Stimulated activated CD8-positive, alpha-beta memory T cell treated with anti-CD3 and anti-CD28 coated beads, Interleukin-7, amount 100 ng/mL, for 48 hours (primary cell): ENCODE measurements at places on chromosomes 3 and 15.

DNA sequence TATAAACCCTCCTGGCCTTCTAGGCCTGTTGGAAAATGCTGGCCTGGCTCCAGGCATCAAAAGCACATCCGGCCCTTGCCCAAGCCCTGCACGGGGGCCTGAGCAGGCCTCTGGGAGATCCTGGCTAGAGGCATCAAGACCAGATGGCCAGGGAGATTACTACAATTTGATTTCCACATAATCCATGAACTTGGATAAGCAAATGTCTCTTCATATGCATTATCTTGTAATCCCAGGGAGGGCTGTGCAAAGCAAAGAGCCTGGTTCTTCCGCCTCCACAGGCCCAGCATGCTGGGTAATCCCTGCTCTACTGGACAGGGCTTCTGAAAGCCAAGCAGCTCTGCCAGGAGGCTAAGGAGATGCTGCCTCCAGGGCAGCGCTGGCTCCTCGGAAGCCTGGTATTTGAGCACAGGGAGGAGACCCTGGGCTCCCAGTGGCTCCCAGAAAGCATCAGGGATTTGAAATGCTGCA, 18.2 kb downstream of the MRPL46 start:
- no peak for DNase-seq

- no peak for DNase-seq
Measured at GRCh38 chr15:69502470-69503045, 49.9 kb downstream of the RPLP1 start.

GRCh38 chr3:44506961-44507360, 29.5 kb upstream of the ZNF445 start:
- DNase-seq: no peak

DNA sequence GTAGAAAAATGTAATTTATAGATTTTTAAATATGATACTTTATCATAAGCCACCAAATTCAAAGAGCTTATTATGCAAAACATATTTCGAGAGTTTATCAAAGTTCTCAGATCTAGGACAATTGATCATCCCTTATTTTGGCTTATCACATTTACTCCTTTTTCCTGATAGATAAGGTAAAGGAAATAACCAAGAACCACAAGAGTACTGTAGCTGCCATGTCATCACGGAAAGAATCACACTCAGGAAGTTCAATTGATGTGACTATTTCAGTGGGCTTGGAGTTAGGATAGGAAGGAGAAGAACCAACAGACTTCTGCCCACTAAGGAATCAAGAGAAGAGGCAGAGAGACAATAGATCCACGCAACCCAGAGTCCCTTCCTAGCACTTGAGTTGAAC, 142.7 kb upstream of the TMCO5A start:
- no peak for DNase-seq

- no peak for DNase-seq
Measured at GRCh38 chr3:5317557-5317956, 130.1 kb downstream of the EDEM1 start.

DNA sequence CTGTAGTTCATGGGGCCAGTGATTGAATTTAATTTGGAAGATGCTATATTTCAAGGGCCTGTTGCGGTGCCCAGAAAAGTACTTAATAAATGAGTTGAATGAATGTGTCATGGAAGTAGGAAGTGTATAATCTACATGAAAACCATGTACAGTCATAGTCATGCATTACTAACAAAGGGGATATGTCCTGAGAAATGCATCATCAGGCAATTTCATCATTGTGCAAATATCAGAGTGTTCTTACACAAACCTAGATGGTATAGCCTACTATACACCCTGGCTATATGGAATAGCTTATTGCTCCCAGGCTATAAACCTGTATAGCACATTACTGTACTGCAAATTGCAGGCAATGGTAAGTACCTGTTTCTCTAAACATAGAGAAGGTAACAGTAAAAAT, 10.7 kb upstream of the MYO5C start:
- no peak for DNase-seq

- DNase-seq: no peak
Measured at GRCh38 chr3:156368189-156368588, 186.7 kb downstream of the SSR3 start.

GRCh38 chr15:78301828-78302227, 2.4 kb upstream of the SKIC8 start:
- no peak for DNase-seq

DNA sequence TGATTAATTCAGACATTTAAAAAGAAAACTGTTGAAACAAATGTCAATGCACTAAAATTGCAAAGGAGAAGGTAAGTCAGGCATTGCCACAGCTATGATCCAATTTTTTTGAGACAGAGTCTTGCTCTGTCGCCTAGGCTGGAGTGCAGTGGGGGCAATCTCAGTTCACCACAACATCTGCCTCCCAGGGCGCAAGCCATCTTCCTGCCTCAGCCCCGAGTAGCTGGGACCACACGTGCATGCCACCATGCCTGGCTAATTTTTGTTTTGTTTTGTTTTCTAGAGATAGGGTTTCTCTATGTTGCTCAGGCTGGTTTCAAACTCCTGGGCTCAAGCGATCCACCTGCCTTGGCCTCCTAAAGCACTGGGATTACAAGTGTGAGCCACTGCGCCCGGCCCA, 117.6 kb downstream of the FMN1 start:
- DNase-seq: no peak

DNA sequence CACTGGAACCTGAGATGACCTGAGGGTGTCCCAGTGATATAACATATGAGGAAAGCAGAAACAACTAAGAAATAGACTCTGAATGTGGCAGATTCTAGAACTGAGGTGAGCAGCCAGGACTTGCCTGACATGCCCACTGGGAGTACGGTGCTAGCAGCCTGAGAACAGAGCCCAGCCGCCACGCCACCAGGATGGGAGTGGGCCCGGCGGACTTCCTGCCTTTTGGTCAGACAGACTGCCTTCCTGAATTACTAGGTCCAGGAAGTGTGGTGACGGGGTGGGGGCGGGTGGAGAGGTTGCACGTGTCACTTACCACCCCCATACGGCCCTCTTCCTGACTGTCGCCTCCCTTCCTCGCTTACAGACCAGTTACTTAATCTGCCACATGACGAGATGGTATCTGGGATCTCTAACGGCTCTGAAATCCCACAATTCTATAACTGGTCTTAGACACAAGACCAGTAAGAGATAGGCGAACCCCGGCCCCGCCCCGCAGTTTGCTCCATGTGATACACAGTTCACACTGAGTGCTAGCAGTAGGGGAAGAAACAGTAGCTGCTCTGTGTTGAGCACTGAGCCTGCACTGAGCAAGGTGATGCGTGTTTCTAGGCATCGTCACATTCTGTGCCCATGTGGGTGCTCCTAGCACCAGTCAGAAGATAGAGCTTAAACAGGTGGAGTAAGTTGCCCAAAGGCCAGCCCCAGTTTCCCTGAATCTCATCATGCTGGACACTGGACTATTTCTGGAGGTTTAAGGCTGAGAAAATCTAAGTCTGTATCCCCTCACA, 95.7 kb downstream of the CPN2 start:
- DNase-seq: peak; percentile 16

GRCh38 chr3:192727032-192727847, at the start of gene FGF12:
FGF12 (minus strand) TSS chr3:192727541.
- DNase-seq: no peak

DNA sequence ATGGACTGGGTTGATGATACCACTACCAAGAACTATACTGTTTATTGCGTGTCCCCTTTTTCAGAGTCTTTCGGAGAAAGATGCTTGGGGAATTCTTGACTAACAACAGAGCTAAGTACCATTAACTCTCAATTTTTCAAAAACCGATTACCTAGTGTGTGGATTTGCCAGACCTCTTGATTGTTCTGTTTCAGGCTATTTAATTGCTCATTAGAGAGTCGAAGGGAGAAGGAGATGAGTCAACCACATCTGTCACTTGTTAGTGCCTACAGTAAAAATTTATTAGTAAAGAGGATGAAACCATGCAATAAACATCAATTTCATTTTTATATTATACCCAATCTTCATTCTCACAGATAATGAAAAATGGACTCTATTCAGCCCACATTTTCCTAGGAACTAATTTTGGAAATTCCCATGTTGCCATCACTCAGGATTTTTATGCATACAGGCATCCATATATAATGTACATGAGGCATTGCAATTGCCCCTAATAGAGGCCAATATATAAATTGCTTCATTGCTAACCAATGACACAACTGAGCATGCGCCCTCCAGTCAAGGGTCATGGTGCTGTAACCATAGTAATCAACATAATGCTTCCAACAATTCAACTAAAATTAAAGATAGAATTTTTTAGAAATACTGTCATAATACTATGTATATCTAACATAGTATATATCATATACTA, 541.7 kb downstream of the TBL1XR1 start:
- no peak for DNase-seq

DNA sequence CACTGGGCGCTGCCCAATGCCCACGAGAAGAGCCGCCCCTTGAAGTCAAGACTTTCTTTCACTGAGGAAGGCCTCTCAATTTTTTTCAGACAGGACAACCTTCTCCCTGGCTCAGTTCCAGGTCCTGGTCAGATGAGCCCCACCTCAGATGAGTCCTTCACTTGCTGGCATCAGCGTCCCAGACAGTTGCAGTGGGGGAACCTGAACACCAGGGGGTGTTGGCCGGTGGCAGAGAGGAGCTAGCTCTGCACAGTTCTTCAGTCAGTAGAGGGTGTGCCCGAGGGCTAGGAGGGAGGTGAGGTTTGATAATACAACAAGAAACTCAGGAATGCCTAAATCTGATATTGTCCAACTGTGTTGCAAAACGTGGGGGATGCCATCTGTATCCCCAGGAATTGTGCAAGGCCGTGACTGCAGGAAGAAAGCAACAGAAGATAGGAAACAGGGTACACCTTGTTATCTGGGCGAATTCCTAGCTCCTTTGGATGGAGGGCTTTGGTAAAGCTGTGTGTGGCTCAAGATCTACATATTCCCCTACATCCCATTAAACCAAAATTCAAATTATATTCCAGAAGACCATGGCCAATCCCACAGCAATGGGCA, 34.3 kb downstream of the CCR3 start:
- DNase-seq: peak; percentile 49

DNA sequence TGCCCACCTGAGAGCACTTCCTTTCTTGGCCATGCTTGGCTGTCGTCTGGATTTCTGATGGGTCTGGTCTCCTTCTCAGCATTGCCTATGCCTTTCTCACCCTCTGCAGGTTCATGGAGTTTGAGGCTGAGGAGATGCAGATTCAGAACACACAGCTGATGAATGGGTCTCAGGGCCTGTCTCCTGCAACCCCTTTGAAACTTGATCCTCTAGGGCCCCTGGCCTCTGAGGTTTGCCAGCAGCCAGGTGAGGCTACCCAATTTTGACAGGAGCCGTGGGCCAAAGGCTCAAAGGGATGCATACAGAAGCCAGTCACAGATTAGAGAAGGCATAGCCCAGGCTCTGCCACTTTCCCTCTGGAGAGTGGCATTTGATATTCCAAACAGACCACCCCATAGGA, 10.5 kb downstream of the NUTM1 start:
- no peak for DNase-seq

- DNase-seq: no peak
Measured at GRCh38 chr3:187102073-187102634, 37.1 kb downstream of the RPL39L start.

DNA sequence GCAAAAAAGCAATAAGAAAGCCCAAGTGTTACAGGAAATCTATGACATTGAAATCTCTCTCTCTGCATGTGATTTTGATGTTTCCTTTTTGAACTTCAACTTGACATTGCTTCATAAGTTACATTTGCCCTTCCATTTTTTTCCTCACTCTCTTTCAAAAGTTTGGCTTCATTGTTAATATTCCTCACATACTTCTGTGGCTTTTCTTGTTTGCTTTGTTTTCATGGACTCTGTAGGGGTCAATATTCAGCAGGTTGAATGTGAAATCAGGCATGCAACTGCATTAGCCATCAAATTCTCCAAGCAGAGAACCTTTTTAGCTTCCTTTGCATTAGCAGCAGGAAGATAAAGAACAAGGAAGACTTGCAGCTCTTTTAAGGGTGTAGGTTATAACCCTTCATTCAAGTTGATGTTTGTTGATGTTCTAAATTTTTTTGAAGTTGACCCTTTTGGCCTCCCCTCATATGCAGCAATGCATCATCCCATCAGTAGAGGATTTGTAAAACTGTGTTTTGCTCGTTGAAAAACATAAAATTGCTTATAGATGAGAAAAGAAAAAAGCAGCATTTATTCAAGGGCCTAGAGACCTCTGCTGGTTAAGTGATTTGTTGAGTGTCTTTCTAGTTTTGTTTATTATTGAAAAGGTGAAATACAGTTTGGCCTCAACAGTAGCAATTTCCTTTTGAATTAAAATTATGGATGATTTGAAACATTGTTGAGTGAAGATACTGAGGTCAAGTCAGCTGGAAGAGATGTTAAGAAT, 211.4 kb downstream of the IL5RA start:
- no peak for DNase-seq

DNA sequence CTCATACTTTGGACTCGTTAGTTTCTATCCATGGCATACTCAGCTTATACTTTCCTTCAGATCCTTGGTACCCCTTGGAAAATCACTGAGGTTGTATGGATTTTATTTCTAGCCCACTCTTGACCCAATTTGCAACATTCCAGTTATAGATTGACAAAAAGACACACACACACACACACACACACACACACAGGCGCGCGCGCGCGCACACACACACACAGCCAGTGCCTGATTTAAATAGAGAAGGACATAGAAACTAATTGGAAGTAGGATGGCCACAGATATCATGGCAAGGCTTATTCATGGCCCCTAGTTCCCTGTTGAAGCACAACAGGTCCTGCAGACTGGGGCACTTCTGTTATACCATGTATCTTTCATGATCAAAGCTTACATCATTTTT, 89.1 kb upstream of the CFAP20DC start:
- DNase-seq: no peak

DNA sequence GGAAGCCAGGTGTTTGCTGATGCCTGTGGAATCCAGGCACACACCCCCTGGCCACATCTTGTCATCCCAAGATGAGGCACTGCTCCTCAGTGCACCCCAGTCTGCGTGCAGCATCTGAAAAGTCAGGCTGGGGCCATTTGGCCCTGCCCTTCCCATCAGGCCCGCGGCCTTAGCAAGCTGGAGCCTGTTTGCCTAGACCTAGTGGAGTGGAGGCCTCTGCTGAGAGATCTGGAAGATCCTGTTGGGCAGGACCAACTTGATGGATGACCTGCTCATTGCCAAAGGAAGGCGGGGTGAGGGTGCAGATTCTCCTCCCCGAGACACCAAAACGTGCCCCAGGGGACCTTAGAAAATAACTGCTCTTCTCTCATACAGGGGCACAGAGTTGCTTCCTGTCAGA, 220.2 kb downstream of the SHQ1 start:
- DNase-seq: no peak

DNA sequence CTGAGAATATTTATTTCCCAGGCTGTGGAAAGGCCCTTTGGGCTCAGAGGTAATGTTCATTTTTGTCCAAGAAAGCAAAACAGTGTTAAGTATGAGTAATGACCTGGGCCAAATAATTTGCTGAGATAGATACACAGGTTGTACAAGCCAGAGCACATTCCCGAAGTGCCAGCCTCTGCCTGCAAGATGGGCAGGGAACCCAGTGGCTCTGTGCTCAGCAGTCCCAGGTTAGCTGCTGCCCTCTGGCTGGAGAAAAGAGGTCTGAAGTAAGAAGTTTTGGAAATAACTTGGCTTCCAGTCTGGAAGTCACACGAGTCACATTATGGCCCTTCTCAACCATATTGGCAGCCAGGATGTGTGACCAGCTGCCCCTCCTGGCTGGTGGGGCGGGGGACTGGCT, 20.2 kb downstream of the MYZAP start:
- no peak for DNase-seq
